GM04504 (cell line): ENCODE measurements at places on chromosomes 5 and 9.

GRCh38 chr5:101084353-101084752 lies 181.3 kb upstream of the ST8SIA4 start:
- no peak for DNase-seq

GRCh38 chr9:33781736-33782135 lies 13.6 kb upstream of the PRSS3 start:
- DNase-seq: no peak

- no peak for DNase-seq
Observed at GRCh38 chr5:1817261-1818043, 16.2 kb downstream of the NDUFS6 start.

GRCh38 chr9:108241384-108242073 lies 614.3 kb downstream of the ACTL7B start:
- DNase-seq: no peak

GRCh38 chr5:94463739-94464138 lies 154.7 kb downstream of the KIAA0825 start:
- DNase-seq: peak; percentile 44

DNA sequence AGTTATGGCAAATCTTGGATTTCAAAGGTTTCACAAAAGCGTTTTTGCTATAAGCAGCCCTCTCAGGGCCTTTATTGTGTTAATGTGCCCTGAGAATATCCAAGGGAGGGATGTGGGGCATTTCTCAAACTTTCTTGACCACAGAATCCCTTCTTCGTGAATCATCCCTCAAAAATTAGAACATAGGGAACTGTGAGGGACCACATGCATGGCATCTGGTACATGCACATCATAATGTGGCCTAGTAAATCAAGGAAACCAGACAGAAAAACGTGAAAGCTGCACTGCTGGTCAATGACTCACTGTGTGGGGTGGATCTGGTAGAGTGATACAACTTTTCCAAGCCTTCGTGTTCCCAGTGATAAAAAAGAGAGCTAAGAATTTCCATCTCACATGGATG lies 22.4 kb downstream of the DDX31 start:
- peak; percentile 98 for DNase-seq

GRCh38 chr5:7910738-7911428 lies 41.9 kb downstream of the MTRR start:
- DNase-seq: no peak

GRCh38 chr5:89229331-89230070 lies 346.5 kb upstream of the MEF2C start:
- DNase-seq: no peak

DNA sequence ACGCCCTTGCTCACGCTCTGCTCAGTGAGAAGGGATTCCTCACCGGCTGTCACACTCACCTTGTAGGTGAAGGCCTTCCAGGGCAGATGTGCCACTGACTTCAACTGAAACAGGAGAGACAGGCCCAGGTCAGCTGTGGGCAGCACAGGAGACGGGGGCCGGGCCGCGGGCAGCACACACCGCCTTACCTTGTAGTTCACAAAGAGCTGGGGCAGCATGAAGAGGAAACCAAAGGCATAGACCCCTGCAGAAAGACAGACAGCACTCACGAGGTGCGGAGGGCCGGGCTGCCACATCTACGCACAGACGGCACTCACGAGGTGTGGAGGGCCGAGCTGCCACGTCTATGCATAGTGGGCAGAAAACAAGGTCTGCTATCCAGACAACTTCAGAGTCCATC lies 23.3 kb downstream of the CLPTM1L start:
- no peak for DNase-seq

DNA sequence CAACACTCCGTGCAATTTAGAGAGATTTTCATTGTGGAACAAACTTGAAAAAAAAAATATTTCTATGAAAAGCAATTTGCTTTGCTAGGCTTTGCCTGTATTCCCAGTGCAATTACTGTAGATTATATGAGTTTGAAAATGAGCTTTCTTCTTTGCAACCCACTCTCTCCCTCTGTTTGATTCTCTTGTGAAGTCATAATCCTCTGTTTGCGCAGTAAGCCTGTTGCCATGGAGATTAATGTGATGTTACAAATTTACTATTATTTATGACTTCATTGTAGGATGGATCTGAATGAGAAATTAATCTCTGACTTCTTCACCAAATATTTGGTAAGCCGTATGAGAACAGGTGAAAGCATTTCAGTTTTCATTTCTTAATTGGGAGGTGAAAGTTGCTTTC lies 320.3 kb downstream of the SPATA31D1 start:
- DNase-seq: no peak

- no peak for DNase-seq
Observed at GRCh38 chr5:176959051-176959450, 47.5 kb downstream of the UIMC1 start.

DNA sequence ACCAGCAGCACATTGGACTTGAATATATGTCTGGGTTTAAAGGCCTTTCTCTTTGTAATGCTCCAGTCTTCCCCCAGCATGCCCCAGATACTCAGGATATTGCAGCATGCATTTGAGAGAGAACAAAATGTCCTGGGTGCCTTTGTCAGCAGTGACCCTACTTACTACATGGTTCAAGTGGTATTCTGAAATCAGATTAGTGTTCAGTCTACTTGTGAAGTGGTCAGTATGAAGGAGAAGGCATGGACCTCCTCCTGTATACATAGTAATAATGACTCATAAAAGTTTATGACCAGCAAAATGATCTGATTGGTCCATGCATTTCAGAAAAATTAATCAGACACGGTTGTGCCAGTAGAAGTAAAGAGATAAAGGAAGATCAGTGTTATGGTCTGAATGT lies 25.4 kb downstream of the GPR21 start:
- no peak for DNase-seq

- no peak for DNase-seq
Observed at GRCh38 chr5:150137168-150137957, 18.3 kb downstream of the PDGFRB start.

GRCh38 chr9:3825721-3826120 lies 299.9 kb upstream of the RFX3 start:
- DNase-seq: no peak

- no peak for DNase-seq
Observed at GRCh38 chr5:140344683-140345423, 1.6 kb downstream of the HBEGF start.

- DNase-seq: no peak
Observed at GRCh38 chr5:27038476-27038875, at the start of gene CDH9. Gene CDH9, minus strand, starts transcription at chr5:27038586. Its CDS starts 50,253 bp downstream, at chr5:26988333.

DNA sequence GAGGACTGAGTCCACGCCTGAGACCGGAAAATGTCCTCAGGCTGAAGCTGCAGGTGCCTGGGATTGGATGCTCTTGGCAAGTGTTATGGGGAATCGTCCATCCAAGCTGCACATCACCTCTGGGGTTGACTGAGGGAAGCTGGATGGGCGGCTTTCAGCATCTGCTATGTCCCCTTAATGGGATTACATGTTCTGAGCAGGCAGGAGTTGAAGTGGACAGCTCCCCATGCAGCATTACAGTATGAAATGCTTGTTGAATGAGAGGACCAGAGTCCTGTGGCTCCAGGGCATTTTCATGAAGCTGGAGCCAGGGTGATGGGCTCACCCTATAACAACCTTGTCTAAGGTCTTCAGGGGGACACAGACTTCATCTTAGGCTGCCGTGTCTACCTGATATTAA lies 270.9 kb downstream of the HSPA4 start:
- DNase-seq: no peak

GRCh38 chr5:80703747-80704146 lies 49.0 kb upstream of the DHFR start:
- no peak for DNase-seq

DNA sequence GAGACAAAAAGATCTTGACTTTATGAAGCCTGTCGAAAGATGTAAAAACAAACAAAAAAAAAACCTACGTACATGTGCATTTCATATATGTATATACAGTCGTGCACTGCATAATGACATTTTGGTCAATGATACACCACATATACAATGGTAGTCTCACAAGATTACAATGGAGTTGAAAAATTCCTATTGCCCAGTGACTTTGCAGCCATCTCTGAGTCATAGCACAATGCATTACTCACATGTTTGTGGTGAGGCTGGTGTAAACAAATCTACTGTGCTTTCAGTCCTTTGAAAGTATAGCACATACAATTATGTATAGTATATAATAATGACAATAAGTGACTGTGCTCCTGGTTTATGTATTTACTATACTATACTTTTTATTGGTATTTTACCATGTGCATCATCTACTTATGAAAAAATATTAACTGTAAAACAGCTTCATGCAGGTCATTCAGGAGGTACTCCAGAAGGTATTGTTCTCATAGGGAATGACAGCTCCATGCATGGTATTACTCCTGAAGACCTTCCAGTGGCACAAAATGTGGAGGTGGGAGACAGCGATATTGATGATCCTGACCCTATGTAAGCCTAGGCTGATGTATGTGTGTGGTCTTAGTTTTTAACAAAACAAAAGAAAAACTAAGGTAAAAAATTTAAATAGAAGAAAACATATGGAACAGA lies 73.7 kb upstream of the FST start:
- DNase-seq: no peak

- DNase-seq: peak; percentile 90
Observed at GRCh38 chr5:150377964-150378694, 20.6 kb downstream of the TCOF1 start.
